ENCODE measurements at places on chromosomes 6 and 20.
A peak's percentile ranks its signal among the peaks of the same experiment; 100 is the strongest.

- DNase-seq: no peak
These were observed 1.2 kb downstream of the LAMA5 start for GRCh38 chr20:62365814-62366369.

GRCh38 chr6:84263557-84263956, 36.1 kb upstream of the CEP162 start:
- DNase-seq: no peak

- peak; percentile 34 for DNase-seq
These were observed 18.1 kb downstream of the TUBB2B start for GRCh38 chr6:3209114-3210023.

DNA sequence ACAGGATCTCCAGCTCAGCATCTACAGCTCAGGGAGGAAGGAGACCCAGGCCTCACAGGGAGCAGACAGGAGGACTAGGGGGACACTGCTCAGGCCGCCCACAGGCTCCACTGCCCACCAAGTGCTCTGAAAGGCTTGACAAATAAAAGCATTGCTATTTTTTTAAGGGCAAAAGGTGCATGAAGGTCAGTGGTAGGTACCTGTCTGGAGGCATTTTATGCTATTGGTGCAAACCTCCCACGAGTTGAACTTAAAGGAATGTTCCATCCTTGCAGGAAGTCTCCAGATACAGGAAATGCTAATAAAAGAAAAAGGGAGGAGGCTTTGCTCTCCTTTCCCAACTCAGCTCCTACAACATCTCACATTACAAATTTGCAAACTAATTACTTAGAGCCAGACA, 228.1 kb downstream of the FOXC1 start:
- no peak for DNase-seq

GRCh38 chr6:127864701-127865100, 36.2 kb downstream of the THEMIS start:
- no peak for DNase-seq

- no peak for DNase-seq
These were observed 510.5 kb upstream of the MAP3K7 start for GRCh38 chr6:91097364-91097763.

GRCh38 chr20:59835448-59836395, 97.7 kb downstream of the SYCP2 start:
- DNase-seq: no peak

DNA sequence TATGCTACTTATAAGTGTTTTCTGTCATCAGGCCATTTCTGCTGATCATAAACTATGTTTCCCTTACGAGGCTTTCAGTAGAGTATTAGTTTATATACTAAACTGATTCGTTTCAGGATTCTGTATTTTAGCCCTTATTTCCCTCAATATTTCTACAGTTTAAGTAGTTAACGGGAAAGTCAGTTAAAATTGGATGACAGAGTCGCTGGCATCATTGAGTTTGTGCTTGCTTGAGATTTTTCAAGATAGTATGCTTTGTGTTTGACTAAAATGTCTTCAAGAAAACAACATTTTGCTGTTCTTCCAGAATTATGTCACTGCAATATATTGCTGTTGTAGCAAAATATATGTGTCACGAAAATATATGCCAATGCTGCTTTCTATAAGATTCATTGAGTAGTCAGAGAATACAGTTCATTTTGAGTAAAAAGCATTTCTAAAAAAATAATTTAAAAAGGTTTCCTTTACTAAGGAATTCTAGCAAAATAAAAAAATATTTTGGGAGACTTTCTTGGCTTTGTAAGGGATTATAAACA, 51.4 kb downstream of the NCOA7 start:
- no peak for DNase-seq

GRCh38 chr6:57182017-57182432, 9.9 kb downstream of the BAG2 start:
- DNase-seq: no peak

DNA sequence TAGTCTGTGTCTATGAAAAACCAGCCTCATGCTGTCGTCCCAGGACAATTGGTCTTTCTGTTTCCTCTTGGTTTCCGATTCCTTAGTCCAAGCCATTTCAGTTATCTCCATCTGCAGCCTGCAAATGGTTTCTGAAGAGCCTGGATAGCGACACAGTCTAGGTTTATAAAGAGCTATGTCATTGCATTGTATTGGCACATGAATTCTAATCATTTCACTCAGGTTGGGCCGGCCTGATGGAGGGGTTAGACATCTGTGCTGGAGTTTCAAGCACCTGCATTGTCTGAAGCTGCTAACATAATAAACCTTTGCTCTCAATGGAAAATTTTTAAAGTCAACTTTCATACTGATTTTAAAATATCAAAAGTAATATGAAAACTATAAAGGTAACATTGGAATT, 232.6 kb upstream of the MAP3K7 start:
- no peak for DNase-seq

DNA sequence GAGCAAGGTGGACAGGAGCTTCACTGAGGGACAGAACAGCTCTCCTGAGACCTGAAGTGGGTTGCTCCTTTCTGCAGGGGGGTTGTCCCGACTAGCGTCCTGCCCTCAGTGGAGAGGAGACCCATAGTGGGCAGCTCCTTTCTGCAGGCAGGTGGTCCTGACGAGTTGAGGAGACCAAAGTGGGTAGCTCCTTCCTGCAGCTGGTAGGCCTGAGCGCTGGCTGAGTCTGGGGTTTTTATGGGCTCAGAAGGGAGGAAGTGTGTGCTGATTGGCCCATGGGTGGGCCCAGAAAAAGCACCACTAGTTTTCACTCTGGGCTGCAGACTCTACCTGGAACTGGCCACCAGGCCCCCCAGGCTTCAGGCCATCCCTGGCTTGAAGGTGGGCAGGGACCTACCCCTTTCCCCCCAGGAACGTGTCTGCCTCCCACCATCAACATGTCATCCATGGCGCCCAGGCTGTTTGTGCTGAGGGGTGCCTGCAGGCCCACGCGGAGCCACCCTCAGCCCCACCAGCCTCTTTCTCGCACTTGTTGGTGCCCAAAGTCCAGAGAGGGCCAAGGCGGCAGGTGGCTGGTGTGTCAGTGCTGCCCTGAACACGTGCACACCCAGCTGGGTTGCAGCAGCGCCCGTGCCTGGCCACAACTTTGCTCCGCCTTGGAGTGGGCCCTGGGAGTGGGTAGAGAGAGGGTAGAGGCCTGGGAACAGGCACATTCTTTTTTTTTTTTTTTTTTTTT, 1.6 kb upstream of the DEK start:
- DNase-seq: no peak

- DNase-seq: no peak
These were observed 23.9 kb upstream of the B3GAT2 start for GRCh38 chr6:70980727-70981126.

DNA sequence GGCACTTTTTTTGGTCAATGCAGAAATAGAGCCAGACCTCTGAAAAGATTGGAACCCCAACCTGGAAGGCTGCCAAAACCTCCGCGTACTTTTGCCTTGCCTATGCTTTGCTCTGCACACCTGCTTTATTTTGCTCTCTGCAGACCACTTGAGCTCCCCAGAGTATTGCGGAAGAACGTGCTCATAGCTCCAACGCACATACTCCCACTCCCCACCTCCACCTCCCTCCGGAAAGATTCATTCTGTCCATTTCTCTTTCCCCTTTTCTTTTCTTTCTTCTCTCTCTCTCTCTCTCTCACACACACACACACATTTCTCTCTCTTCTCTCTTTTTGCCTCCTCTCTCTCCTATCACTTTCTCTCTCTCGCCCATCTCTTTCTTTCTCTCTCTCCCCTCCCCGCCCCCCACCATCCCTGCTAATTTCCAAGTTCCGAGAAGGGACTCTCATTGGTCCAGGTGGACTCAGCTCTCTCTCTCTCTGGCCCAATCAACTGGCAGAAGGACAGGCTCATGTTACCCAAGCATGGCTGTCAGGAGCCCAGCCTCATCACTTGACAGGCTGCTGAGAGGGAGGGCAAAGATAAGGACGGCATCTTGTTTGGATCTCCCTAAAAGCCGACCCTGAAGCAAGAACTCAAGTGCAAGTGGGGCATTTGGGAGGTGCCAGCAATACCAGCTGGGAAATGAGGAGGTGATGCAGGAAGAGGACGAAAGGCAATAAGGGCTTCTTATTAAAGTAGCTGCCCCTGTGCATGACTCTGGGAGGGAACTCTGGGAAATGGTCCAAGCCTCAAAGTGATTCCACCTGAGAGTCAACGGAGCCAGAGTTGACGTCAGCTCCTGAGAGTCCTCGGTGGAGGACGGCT, 246.1 kb downstream of the LY86 start:
- no peak for DNase-seq
